ENCODE measurements at places on chromosomes 7 and 10.

- DNase-seq = no peak
Observed at GRCh38 chr10:34904191-34904590, 89.1 kb upstream of the PARD3 start.

DNA sequence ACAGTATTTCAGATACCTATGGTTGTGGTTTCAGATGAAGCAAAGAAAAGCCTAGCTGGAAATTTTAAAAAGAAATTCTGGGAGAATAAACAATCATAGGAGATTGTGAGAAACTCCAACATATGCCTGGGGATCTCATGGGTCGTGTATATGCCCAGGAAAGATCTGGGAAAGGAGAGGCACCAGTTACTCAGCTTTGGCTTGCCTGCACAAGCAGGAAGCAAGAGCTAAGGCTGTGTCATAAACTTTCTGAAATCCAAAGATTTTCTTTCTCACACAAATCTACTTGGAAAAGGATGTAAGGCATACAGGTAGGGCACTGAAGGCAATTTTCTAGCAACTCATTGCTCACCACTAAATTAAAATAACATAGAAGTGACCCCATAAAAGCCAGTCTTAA, 373.6 kb downstream of the CDC14C start:
- DNase-seq = no peak

DNA sequence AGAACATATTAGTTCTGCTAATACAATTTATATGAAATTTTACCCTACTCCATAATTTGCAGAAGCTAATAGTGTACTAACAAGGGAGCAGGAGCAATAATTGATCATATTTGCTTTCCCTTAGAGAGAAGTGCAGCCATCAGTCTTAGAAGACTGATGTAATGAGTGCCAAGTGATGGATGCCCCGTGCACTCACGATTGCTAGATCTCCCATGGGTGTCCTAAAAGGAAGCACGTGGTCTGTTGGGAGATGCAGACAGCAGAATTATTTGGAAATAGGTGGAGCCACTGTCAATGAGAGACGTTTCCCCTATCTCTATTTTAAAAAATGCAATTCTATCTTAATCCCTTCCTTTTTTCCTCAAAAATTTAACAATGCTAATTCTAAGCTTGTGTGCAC, 772.2 kb upstream of the C7orf33 start:
- no peak for DNase-seq

- DNase-seq = no peak
Observed at GRCh38 chr7:20932785-20933527, 146.3 kb upstream of the SP8 start.

GRCh38 chr10:114600057-114600456, 58.0 kb downstream of the ABLIM1 start:
- DNase-seq = no peak

- no peak for DNase-seq
Observed at GRCh38 chr7:44083796-44084195, 1.5 kb upstream of the POLM start.

DNA sequence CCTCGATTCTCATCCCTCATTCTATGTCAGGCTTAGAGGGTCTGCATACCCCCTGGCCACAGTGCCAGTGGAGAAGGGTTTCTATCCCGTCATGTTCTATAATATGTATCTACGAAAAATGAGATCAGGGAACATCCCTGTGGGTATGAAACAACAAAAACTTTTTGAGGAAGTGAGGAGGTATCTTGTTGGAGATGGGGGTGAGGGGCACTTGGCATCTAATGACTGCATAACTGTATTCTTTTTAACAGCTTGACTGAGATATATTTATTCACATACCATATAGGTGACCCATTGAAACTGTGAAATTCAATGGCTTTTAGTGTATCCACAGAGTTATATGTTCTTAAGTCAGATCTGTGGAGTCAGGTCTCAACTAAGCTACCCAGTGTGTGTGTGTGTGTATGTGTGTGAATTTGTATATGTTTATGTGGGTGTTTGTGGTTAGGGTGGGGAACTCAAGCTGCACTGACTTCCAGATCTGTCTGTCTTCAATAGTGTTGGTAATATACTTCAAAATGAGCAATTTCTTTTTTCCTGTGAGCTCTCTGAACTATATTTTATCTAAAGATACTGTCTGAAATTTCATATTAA, 528.9 kb downstream of the CNTNAP2 start:
- no peak for DNase-seq

GRCh38 chr7:156156734-156157408, 344.6 kb upstream of the SHH start:
- no peak for DNase-seq

DNA sequence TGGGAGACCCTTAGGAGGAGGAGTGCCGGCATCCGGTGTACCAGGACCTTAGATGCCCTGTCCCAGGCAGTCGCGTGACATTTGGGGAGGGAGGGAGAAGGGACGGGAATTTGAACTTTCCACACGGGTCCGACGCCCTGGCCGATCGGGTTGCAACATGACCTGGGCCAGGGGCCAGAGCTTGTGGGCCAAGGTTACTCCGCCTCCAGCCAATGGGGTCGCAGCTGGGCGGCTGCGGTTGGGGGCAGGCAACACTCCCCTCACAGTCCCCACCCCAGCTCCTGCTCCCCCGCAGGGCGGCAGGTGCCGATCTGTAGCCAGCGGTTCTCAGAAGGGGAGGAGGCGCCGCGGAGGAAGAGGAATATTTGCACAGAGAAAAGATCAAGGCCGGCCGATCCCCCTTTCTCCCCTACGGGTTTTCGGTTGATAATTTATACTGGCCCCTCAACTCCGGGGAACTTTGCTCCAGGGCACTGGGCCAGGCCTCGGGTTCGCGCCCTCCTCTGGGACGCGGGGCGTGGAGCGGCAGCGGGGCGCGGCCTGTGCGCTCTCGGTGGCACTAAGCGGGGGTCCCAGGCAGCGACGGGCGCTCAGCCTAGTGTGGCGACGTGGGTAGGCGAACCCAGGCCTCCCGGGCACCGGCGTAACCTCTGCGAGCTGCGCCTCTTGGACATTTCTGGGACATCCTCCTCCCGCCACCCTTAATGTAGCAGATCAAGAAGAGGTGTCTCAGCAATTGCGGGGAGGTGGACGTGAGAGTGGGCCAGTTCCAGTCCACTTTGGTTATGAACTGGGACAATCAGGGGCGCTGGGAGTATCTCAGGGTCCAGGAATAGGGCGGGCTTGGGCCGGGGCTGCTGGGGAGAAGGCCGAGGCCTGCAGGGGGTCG, 1.2 kb downstream of the MLXIPL start:
- no peak for DNase-seq

DNA sequence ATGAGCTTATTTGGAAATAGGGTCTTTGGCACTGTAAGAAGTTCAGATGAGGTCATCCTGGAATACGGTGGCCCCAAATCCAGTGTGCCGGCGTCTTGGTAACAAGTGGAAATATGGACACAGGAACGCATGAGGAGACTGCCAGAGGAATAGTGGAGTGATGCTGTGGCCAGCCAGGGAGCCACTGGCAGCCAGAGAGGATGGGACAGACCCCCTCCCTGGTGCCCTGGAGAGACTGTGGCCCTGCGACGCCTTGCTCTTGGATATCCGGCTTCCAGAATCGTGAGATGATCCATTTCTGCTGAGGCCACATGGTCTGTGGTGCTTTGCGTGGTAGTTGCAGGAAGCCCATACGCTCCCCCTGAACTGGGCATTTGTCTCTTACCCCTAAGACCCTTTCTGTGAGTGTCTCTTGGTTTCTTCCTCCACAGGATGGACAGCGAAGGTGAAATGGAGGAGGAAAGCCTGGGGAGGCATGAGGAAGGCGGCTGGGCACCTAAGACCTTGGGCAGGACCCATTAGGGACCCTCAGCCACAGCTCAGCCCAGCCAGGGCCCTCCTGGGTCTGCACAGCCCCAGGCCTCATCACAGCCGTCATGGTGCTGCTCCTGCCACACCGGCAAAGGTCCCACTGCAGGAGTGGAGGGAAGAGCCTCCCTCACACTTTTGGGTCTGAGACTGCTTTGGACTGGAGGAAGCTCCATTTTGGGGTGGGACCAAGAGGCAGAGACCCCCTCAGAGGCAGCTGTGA, 53.6 kb downstream of the INSIG1 start:
- no peak for DNase-seq

GRCh38 chr7:55481155-55481554, 91.1 kb downstream of the VOPP1 start:
- no peak for DNase-seq

GRCh38 chr10:127972751-127973357, 66.0 kb downstream of the PTPRE start:
- DNase-seq = no peak

DNA sequence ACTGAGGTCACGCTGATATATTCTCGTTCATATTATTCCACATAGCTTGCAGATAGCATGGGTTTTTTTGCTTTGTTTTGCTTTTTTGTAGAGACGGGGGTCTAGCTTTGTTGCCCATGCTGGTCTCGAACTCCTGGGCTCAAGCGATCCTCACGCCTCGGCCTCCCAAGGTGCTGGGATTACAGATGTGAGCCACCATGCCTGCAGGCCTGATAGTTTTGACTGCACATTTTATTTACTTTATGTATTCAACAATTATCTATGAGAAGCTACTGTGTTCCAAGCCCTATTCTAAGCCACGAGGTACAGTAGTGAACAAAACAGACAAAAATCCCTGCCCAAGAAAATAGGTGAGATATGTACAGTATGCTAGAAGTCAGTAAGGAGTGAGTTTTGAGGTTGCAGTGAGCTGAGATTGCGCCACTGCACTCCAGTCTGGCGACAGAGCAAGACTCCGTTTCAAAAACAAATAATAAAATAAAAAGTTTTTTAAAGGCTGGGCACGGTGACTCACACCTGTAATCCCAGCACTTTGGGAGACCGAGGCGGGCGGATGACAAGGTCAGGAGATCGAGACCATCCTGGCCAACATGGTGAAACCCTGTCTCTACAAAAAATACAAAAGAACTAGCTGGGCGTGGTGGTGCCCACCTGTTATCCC, 1.3 kb upstream of the YWHAG start:
- no peak for DNase-seq

DNA sequence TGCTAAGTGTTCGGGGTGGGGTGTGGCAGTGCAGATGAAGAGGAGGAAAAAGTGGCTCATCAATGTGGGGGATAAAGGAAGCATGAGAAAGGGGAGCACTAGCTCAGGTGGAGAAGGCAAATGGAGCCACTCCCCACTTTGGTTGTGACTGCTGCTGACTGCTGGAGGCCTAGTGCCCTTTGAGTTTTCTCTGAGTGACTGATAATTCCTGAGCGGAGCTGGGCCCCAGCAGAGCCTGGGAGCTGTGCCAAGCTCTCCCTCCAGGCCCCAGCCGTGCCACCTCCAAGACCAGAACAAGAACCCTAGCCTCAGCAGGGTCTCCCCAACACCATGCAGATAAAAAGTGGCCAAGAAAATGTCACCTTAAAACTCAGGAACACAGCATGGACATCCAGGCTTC, 9.7 kb upstream of the RASSF4 start:
- no peak for DNase-seq

GRCh38 chr7:138125598-138126111, 49.4 kb downstream of the AKR1D1 start:
- DNase-seq = no peak

GRCh38 chr10:121583258-121583657, 15.0 kb downstream of the FGFR2 start:
- DNase-seq = no peak

GRCh38 chr7:6159524-6160031, 112.8 kb downstream of the CYTH3 start:
- DNase-seq = no peak

GRCh38 chr7:118872568-118872967, 648.1 kb downstream of the ANKRD7 start:
- DNase-seq = no peak

- no peak for DNase-seq
Observed at GRCh38 chr7:30302656-30303311, 18.4 kb downstream of the ZNRF2 start.

Data from activated CD8-positive, alpha-beta memory T cell treated with anti-CD3 and anti-CD28 coated beads, Interleukin-2, amount 50 U/mL, for 48 hours (primary cell).